ENCODE measurements at places on chromosomes 4 and X.
A peak's percentile ranks its signal among the peaks of the same experiment; 100 is the strongest.

- no peak for DNase-seq
Measured at GRCh38 chr4:119028296-119028695, 107.3 kb upstream of the MYOZ2 start.

DNA sequence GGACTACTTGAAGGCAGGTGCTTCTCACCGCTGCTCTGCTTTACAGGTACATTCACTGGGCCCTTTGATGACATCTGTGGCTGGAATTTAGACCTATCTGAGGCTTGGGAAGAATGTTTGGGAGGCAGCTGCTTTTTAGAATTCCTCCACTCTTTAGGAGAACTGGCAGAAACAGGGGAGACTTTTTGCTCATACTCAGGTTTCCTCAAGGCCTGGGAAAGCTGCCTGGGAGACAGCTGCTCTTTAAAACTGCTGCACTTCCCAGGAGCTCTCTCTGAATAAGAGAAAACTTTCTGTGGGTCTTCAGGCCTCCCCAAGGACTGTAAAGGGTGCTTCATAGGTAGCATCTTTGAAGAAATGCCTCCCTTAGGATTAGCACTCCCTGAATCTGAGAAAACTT, 14.3 kb downstream of the CT47C1 start:
- no peak for DNase-seq

- no peak for DNase-seq
Measured at GRCh38 chr4:138910195-138910913, 105.2 kb upstream of the NOCT start.

DNA sequence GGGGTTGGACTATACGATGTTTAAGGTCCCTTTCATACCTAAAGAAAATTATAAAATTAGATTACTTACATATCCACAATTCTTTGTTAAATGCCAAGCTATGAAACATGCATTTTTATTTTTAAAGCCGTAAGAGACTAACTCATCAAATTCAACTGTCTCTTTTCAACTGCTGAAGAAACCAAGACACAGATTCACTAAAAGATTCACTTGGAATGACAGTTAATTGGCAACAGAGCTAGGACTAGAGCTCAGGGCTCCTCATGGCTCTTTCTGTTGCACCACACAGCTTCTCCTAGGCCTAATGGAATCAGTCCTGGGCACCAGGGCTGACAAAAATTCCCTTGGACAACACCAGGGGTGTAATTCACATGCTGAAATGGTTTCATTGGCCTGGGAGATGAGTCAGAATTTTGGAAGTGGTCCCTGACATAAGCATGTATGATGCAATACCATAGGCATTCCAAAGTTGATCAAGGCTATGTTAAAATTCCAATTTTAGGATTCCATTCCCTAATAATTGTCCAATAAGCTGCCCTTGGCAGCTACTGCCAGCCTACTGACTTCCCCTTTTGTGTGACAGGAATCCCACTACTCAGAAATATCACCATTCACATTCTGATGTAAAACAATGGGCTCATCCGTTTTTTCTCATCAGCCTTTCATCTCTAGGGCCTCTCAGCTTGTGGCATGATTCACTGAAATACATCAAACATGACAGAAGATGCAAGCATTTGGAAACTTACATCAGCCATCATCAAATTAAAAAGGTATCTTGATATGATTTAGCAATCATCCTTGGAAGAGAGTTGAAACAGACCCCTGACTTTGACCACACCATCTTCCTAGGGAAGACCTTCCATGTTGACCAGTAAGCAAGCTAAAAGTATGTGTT, 54.2 kb downstream of the PLAC1 start:
- DNase-seq = no peak

- DNase-seq = no peak
Measured at GRCh38 chr4:147578051-147578476, 39.1 kb upstream of the TMEM184C start.

DNA sequence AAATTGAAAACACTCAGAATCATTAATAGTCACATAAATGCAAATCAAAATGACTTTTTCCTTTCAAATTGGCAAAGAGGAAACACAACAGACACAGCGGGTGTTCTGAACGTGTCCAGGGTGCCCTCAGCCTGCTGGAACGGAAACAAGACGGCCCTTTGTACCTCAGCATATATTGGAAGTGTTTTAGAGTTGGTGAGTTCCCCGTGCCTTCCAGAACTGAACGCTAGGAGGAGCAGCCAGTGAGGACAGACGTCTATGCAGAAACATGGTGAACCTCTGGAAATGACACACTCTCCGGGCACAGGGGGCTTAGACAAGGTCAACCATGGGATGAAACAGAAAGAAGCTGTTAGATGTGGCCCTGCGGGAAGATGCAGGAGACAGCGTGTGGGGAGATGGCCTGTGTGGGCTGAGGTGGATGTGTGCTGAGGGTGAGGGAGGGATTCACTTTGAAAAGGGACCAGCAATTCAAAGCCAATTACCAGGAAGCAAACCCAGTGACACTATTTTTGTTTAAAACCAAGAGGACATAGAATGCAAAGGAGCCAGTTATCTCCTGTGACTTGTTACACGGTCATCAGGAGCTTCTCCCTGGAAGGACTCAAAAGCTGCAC, 40.4 kb downstream of the RNF212 start:
- DNase-seq = peak; percentile 14

DNA sequence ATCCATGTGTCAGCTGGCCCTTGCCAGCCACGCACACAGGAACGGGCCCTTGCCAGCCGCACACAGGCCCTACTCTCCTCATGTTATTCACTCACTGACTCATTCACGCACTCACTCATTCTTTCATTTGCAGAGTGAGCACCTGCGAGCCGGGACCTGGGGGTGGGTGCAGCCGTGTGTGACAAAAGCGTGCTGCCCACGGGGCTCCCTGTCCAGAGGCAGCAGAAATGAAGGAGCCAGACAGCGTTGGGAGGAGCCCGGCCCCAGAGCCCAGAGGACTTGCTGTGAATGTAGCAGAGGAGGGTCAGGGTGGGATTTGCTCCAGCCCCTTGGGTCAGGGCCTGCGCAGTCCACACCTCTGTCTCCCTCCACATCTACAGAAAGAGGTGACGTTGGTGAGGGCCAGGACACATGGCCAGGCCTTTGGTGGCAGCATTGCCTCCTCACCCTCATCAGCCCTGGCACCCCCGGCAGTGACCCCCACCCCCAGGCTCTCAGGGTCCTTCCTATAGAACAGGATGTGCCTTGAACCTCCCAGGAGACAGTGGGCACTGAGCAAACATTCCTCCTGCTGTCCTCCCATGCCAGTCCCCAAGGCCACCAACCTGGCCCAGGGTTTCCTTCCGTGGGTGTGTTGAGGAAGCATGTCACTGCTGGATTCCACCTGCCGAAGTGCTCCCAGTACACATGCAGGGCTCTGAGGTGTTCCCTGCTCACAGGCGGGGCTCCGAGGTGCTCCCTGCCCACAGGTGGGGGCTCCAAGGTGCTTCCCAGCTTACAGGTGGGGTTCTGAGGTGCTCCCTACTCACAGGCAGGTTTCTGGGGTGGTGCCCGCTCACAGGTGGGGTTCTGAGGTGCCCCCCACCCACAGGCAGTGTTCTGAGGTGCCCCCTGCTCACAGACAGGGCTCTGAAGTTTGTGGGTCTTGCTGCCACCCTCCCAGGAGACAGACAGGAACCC, 105.7 kb downstream of the HMX1 start:
- DNase-seq = no peak

- DNase-seq = no peak
Measured at GRCh38 chr4:160928482-160928881, 1235.3 kb downstream of the FSTL5 start.

DNA sequence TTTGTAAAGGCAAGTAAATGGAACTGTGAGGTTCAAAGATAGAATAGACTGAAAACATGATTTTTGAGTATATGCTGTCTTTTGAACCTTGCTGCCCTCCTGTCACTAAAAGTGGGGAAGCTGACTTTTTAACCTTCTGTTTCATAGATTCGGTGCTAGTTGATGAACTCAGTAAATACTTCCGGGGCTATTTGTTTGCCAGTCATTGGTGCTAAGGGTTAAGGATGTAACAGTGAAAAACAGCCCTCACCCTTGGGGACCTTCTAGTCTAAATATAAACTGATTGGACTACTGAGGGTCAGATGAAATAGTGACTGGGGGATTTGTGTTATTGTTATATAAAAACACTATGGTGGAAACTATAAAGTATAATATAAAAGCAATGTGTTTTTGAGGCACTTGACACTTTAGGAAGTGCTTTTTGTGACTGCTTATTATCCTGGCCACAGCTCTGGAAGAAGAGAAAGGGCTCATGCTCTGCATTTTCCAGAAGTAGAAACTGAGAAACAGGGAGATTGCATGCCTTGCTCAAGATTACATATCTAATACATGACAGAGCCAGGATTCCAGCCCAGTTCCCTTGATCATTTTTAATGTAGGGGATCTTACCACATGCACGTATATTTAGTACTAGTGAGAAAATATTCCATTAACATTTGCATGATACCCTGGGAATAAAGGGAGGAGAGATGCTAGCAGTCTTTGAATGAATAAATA, 3.9 kb downstream of the BST1 start:
- no peak for DNase-seq

DNA sequence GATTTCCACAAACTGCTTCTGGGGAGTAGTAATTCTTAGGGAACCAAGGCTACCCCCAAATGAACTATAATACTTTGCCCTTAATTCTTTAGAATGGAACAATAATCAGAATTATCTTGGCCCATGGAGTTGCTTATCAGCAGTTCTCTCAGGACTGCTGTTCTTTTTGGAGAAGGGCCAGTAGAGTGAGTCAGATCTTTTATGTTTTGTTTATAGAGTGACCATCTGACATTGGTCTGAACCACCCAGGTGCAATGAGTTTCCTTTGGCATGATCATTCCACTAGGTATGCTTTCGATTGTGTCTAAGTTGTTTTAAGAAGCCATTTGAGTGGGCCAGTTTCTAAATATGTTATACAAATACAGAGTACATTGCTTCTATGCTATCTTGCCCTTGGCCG, 31.8 kb downstream of the PRRG1 start:
- DNase-seq = no peak

DNA sequence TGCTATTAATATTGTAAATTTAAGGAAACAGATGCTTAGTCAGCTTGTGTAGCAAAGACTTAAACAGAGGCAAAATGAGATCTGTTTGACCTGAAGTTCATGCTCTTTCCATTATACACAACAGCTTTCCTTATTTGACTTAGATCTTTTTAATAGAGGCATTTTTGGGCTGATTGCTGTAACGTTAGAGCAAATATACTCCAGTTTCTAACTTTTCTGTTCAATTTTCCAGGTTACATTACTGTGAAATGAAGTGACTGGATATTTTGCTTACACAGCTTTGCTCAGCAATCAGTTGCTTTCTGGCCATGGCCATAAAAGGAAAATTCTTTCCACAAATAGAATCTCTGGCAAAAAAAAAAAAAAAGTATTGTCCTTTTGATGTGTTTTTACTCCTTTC, 146.2 kb downstream of the PCDH7 start:
- DNase-seq = no peak

DNA sequence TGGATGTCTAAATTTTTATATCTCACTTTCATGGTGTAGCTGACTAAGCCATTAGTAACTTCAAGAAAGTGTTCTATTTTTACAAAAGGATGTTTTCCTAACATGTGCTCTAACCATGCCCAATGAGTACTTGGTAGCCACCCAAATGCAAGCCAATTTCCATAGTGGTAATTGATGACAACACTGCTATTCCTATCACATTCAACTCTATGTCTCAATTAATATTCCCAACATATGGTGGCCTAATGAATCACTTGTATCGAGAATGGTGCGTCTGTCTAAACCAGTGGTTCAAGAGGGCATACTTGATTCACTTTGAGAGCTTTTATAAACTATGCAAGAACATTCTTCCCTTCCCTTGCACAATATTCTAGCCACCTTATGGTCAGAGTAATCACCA, 112.9 kb upstream of the GPRIN3 start:
- DNase-seq = no peak

DNA sequence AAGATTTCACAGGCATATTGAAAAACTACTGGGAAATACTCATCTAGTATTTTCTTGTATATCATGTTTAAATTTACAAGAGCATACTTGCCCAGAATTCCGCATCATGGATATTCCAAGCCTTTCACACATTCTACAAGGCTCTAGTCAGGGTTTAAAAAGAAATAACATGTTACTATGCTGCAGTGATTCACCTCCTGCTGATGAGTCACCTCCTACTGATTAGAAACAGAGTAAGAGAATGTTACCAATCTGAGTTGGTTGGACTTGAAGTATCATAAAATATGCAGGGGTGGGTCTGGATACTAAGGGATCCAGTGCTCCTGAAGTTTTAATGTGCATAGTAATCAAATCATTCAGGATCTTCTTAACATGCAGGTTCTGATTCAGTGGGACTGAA, 192.0 kb upstream of the ANK2 start:
- DNase-seq = no peak

GRCh38 chr4:100721077-100721476, 203.3 kb upstream of the EMCN start:
- no peak for DNase-seq

GRCh38 chr4:2412534-2412884, 5.9 kb downstream of the ZFYVE28 start:
- peak; percentile 51 for DNase-seq

Measured in activated T-helper 1 cell treated with Interleukin-2 at 50 U/mL for 16 hours (primary cell).